GDM1 (cell line): ENCODE measurements at places on chromosomes 1 and 21.

GRCh38 chr1:62288662-62289061 is 30.6 kb downstream of the KANK4 start:
- DNase-seq = no peak

GRCh38 chr1:219324171-219324570 is 150.5 kb downstream of the LYPLAL1 start:
- no peak for DNase-seq

DNA sequence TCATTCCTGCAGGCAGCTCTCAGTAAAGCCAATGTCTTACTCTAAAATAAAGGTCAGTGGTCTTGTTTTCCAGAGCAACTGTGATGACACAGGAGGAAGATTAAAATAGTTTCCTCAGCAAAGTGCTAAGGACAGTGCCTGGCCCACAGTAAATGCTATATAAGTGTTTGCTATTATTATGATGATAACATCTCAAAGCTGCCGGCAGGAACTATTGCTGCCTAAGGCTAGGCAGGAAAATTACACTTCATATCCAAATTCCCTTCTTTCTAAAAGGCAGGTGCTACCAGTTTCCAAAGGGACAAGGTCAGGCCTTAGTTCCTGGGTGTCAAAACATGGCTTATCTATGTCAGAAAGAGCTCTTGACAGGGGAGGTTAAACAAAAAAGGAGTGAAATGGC is 401.3 kb downstream of the HHAT start:
- no peak for DNase-seq

DNA sequence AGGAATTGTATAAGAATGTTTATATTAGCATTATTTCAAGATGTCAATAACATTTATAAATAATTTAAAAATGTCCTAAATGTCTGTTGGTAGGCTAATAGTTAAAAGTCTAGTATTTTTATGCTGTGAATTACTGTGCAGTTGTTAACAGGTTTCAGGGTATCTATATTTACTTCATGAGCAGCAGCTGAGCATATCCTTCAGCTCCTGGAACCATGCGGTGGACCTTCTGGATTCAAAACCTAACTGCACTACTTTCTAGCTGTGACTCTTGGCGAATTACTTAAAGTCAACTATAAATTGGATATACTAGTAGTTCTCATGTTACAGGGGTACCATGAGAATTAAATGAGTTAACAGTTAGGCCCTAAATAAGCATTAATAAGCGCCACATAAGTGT is 3.7 kb downstream of the CEP350 start:
- no peak for DNase-seq

GRCh38 chr1:210455840-210456603 is 127.3 kb downstream of the HHAT start:
- no peak for DNase-seq

DNA sequence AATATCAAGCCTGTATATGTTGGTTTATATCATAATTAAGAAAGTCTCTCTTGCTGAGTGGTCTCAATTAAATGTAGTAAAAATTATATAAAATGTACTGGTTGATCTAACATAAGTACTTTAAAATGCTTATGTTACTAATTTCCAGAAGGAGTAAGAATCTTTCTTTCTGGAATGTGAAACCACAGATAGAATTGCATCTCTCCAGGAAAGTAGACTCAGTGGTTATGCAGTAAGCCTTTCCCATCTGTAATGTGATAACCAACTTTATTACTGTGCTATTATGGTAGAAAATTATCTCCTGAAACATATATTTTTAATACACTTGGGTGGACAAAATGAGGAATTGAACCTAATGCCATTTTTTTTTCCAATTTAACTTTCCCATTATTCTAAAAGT is 8.9 kb upstream of the RALGPS2 start:
- DNase-seq = no peak

DNA sequence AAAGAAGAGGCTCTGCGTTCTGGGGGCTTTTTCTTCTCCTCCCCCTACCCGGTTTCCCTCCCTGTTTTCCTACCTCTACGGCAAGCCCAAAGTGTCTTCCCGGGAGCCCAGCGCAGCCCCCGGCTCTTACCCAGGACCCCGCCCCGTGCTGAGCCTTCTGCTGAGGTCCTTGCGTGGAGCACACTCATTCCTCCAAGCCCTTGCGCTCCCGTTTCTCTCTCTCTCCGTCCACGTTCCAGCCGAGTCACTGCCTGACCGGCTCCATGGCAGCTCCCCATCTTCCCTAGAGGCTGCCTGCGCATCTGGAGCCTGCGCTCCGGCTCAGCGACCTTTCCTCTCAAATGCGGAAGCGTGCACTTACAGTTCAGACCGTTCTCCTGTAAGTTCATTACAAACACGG is 24.9 kb upstream of the PDXK start:
- DNase-seq = no peak

- no peak for DNase-seq
Observed at GRCh38 chr1:177490036-177490639, 319.4 kb downstream of the BRINP2 start.

- DNase-seq = peak; percentile 85
Observed at GRCh38 chr1:12161662-12162458, 4.9 kb upstream of the TNFRSF1B start.

DNA sequence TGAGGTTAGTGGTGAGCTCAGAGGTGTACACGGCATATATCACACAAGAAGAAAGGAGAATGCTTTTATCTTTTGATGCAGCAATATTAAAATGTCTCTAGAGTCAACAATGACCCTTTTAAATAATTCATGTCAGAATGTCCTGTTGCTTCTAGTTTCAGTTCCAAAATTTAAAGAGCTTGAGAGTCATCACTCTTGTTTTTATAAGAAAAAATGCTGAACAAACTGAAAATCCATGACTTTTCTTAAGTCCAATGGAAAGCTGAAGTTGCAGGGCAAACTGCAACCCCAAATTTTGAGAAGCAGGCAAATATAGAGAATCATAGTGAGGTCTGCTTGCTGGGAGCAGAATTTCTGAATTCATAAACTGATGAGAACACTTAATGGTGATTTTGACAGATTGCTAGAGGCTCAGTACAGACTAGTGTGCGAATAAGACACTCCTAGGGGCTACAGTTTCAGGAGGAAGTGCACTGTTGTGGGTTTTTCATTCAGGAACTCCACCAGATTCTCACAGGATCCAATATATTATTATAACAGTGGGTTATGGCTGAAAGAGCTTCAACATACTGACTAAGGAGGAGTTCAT is 135.1 kb downstream of the CLIC6 start:
- no peak for DNase-seq

- DNase-seq = no peak
Observed at GRCh38 chr1:161200421-161200991, 1.7 kb upstream of the ADAMTS4 start.

GRCh38 chr21:41548781-41549180 is 40.8 kb upstream of the TMPRSS2 start:
- DNase-seq = no peak

DNA sequence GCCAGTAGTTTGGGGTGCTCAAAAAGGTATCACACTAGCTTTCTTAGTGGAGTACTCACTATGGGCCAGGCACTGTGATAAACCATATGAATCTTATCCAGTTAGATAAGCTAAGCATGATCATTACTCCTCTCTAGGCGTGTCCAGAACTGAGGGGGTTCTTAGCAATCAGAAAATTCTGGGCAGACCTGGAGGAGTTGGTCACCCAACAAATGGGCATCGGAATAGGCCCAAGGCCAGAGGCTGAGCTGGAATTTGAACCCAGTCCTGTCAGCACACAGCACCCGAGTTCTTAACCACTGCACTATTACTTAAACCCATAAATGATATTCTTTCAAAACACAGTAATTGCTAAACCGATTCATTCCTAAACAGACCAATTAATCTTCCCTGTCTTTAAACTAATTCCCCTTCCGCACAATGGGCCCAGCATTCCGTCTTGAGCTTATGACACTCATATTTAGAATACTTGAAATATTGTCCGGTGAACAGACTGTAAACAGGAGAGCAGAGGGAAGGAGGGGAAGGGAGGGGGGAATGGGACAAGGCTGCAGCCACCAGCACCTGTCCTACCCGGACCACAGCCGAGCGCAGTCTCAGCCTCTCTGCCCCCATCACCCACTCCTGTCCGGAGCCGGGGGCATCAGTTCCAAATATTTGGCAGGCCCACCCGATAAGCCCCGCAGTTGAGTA is 113.0 kb upstream of the GADD45A start:
- no peak for DNase-seq

DNA sequence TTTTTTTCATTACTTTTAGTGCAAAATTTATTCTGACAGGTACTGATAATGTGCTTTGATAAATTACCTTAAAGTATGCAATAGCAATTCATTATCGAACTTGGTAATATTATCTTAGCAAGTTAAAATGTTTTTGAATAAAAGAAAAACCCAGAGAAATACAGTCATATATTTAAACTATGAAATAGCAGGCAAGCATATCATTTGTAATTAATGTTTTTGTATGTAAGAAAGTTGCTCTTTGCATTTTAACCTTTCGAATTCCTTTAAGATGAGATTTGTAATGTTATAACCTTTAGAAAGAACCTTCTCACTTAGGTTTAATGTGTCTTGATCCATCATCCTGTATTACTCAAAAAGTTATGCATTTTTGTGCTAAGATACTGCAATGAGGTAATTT is 585.6 kb downstream of the PTBP2 start:
- DNase-seq = no peak

- DNase-seq = no peak
Observed at GRCh38 chr1:41872074-41872473, 46.6 kb downstream of the HIVEP3 start.

DNA sequence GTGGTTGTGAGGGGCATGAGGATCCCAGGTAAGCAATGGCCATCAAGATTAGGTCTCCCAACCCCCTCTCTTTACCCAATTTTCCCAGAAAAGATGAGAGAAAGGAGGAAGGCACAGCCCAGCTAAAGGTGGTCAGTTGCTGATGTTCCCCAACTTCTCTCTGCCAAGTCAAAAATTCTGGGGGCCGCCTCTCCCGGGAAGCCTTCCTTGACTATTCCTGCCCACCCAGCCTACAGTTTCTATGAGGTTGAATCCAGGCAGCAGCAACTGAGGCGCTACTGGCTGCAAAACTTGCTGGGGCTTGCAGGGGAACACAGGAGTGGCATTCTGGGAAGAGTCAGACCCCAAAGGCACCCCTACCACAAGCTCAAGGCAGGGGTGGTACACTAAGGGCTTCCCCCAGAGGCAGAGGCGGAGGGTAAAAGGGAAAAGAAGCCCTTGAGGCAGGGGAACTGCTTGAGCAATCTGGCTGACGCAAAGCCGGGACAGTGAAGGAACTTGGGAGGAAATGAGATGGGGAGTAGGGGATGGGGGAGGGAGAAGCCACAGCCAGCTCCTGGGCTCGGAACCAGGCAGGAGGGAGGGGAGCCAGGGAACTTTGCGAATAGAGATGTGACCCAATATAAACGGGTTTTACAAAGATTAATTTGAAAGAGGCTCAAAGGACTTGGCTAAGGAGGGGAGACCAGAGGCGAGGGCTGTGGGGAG is 31.2 kb downstream of the SDC3 start:
- no peak for DNase-seq

DNA sequence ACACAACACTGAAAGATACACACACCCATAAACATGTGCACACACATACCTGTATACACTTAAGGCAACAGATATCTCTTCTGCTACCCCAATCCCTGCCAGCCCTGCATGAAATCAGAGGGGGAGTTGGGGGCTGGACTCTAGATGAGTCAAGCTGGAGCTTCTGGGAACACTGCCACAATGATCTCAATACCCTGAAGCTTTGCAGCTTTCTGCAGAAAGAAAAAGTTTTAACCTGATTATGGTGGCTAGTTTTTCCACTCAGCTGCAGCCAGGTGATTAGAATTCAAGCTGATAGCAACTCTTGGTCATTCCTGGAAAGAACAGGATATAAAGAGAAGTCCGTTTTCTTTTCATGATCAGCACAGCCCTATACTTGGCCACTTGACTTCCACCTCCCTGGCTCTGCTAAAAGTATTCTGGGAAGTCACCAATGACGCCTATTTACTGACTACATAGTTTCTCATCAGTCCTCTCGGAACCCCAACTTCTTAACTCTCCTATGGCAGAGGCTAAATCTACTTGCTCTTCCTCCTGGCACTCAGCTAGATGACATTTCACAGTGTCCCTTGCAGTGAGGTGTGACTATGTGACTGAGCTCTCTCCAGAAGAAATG is 20.7 kb upstream of the DNASE2B start:
- no peak for DNase-seq

- DNase-seq = no peak
Observed at GRCh38 chr1:101069158-101069557, 43.6 kb upstream of the DPH5 start.

- DNase-seq = peak; percentile 48
Observed at GRCh38 chr1:28115267-28115666, 26.9 kb upstream of the EYA3 start.

DNA sequence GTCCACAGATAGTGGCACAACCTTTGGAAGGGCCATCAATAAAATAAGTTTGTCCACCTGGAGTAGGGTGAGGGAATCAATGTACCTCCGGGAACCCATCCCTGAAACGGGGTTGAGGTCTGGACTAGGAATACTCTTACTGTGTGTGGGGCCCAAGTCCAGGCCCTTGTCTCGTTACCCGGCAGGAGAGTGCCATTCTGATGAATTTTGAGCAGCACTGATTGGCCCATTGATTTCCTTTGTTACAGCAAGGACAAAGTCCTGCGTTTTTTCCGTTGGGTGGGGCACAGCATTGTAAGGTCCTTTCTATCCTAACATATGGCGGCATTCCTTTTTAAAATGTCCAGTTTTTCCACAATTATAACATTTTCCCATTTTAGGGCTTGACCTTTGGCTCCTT is 75.2 kb downstream of the AXDND1 start:
- DNase-seq = no peak

DNA sequence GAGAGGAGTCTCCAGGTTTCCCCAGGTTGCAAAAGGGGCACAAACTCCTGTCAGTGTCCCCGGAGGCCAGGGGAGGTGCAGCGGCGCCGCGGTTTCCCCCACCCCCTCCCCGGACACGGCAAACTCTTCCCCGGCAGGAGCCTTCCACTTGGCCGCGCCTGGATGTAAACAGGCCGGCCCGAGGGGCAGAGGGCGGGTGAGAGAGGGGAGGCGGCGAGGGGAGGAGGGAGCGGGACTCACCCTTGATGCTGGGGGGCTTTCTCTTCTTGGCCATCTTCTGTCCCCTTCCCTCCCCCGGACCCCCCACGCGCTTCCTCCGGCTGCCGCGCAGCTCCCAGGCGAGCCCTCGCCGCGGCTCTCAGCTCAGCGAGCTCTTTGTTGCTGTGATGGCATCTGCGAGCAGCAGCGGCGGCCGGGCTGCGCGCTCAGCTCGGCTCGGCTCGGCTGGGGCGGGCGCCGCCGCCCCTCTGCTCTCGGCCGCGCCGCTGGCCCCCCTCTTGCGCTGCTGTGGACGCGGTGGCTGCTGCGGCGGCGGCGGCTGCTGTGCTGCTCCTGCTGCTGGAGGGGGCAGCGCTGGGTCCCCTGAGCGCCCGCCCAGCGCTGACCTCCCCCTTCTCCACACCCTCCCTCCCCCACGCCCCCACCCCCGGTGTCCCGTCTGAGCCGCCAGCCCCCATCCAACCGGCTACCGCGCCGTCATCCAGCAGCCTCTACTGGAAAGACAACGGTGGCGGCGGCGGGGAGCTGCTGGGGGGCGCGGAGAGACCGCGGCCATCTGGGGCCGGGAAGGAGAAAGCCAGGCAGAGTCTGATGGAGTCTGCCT is 4.9 kb upstream of the SLC44A5 start:
- no peak for DNase-seq

DNA sequence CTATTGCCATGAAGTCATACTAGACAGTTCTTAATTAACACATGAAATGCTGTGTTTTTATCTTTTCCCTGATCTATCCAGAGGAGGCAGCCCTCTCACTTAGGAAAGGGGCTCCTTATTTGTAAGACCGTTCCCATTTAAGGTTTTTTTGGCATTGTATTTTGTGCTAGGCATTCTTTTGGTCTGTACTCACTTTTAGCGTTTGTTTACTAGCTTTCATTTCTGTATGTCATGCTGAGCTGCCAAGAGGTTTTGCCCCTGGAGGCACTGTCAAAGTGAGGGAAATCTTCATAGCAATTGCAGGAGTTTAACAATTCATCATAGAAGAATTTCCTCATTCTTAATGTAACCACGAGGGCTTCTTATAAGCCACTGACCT is 59.5 kb downstream of the MTR start:
- DNase-seq = no peak
